ENCODE measurements at places on chromosomes 3 and 15. TPM values are rescaled to one million over a fixed set of nuclear protein-coding genes. Genes with fewer than 3 reads are reported as not detected.
A peak's percentile ranks its signal among the peaks of the same experiment; 100 is the strongest.

Gene GPR156
- 0.85 TPM for total RNA-seq

GRCh38 chr3:129161860-129162271 is 1.0 kb upstream of the ISY1 start:
- H3K4me3 ChIP-seq: peak overlapping the region; percentile 76
- H3K4me1 ChIP-seq: peaks cover 9% of the 10 kb centered on the region
- DNase-seq: no peak
- H3K36me3 ChIP-seq: no peaks in the 10 kb centered on the region

- H3K27me3 ChIP-seq: no peaks in the 10 kb centered on the region
- no peak for DNase-seq
- no peak overlapping the region for H3K27ac ChIP-seq
- no peaks in the 10 kb centered on the region for H3K4me1 ChIP-seq
- H3K4me3 ChIP-seq: no peak overlapping the region
Measured at GRCh38 chr15:45812200-45812599, 177.4 kb downstream of the SQOR start.

GRCh38 chr3:49500732-49501609 is 30.9 kb downstream of the DAG1 start:
- no peaks in the 10 kb centered on the region for H3K27me3 ChIP-seq
- no peaks in the 10 kb centered on the region for H3K36me3 ChIP-seq
- no peak for DNase-seq
- peak overlapping the region; percentile 6 for H3K27ac ChIP-seq
- no peak overlapping the region for H3K4me3 ChIP-seq
- peaks cover 25% of the 10 kb centered on the region for H3K4me1 ChIP-seq

DNA sequence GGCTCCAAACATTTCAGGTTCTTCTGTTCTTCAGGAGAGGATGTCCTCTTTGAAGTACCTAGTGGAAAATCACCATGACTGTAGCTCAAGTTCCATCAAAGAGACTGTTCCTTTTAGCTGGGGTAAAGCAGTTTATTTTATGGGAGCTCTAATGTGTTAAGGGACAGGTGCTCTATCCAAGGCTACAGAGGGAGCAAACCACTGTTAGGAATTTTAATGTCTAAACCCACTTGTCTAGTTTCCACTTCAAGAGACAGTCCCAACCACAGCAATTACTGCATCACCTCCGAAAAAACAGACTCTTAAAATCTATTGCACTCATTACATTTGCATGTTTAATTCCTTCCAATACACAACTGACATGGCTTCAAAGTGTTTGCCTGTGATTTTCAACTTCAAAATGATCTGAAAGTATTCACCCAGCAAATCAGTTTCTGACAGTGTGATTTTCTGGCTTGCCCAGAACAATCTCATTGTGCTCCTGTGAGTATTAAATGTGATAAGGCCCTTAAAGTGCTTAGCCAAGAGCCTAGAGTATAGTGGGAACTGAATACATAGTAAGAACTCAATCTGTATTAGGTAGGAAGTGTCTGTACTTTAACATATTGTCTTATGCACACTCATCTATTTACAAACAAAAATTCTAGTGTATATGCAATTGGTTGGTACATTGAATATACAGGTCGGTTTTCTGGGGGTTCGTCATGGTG is 266.5 kb upstream of the CCDC54 start:
- H3K27me3 ChIP-seq: no peaks in the 10 kb centered on the region
- H3K27ac ChIP-seq: no peak overlapping the region
- H3K4me3 ChIP-seq: no peak overlapping the region
- DNase-seq: no peak

DNA sequence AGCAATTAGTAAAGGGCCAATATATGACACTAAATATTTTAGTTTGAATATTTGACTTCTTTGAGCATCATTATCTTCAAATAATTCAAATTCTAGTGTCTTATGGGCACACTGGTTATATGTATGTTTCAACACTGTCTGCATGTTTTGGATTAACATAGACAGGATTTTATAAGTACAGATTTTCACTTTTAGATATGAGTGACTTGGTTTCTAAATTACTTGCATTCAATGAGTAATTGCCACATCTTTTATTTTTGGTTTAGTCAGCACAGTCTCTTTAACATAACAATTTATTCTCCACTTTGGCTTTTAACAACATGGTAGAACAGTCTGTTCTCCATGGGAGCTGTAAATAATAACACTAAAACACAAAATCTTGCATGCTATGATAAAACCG is 674.8 kb downstream of the TBL1XR1 start:
- no peaks in the 10 kb centered on the region for H3K27me3 ChIP-seq
- no peak overlapping the region for H3K4me3 ChIP-seq
- no peak for DNase-seq
- no peaks in the 10 kb centered on the region for H3K4me1 ChIP-seq
